ENCODE measurements at places on chromosomes 5 and 9.
A peak's percentile ranks its signal among the peaks of the same experiment; 100 is the strongest.

GRCh38 chr5:173320259-173320658 is 8.0 kb downstream of the STC2 start:
- no peak for DNase-seq

DNA sequence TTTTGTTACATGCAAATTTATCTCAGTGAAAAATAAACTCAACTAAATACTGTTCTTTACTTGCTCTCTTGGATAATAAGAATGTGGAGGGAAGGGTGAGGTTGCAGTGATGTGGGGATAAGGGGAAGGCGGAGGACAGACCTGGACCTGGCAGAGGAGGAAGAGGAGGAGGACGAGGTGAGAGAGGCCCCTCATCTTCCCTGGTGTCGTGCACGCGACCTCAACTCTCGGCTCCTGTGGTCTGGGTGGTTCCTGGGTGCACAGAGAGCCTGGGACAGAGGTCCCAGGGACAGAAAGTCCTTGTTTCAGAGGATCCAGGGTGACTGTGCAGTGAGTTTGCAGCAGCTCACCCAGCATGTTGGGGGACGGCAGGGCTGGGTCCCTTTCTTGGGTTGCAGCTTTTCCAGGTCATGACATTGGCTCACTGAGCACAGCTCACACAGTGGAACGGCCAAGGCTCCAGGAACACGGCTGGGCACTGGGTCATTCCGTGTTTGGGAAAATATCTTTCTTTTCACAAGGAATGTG is 37.7 kb upstream of the LPCAT1 start:
- no peak for DNase-seq

DNA sequence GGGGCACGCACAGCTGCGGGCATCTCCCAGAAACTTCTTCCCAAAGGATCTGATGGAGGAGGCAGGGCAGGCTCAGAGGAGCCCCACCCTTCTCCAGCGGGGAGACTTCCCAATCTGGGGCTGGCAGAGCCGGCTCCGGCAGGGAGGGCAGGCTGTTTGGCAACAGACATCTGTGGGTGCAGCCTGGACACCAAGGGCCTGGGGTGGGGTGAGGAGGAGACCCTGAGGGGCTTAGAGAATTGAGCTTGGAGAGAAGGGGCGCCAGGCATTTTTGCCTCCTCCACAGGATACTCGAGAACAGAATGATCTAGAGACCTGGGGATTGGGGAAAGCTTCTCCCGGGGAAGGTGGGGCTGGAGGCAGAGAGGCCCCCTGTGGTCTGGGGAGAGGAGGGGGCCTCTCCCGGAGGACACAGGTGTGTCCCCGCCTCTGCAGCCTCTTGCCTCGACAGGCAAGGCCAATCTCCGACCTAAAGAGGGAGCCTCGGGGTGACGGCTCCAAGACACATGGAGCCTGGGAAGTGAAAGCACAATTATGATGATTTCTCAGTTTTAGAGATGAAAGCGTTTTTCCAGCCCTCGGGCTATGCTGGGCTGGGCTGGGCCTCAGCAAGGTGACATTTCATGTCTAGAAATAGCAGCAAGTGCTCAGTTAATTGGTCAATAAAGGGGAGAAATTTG is 8.4 kb downstream of the LHX3 start:
- DNase-seq, result no peak

- no peak for DNase-seq
Measured at GRCh38 chr5:53478411-53479044, 1.9 kb upstream of the FST start.

GRCh38 chr9:113474360-113475028 is 11.0 kb downstream of the RGS3 start:
- DNase-seq, result no peak

GRCh38 chr9:96128880-96129279 is 173.1 kb downstream of the HSD17B3 start:
- no peak for DNase-seq

GRCh38 chr5:132225165-132226032 is 2.3 kb downstream of the P4HA2 start:
- DNase-seq, result no peak

- DNase-seq, result no peak
Measured at GRCh38 chr5:31120642-31120948, 72.9 kb upstream of the CDH6 start.

DNA sequence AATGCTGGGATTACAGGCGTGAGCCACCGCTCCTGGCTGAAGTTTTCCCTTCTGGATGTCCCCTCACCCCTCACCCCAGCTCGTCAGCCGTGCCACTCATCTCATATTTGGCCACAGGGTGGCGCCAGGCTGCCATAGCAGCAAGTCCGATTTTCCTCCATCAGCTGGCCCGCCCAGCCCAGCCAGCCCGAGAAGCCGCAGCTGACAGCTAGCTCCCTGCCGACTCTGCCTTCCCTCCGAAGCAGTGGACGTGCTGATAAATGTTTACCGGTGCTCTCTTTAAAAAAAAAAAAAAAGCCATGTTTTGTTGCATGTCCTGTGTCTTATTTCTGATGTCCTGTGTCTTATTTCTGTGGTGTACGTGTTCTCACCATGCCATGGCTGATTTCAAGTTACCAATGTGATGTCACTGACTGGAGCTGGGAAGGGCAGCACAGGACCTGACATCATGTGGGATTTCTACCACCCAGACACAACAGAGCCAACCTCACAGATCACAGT is 58.3 kb downstream of the PFDN1 start:
- DNase-seq, result peak; percentile 49

DNA sequence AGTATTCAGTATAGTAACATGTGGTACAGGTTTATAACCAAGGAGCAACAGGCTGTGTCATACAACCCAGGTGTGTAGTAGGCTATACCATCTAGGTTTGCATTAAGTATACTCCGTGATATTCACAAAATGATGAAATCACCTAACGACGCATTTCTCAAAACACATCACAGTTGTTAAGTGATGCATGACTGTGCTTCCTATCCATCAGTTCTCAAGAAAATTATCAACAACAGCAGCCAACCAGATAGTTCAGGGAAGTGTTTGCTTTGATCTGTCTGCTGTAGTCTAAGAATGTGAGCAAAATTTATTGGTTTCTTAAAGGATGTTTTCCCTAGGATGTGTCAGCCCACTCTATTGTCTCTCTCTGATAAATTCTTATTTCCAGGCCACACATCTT is 7.4 kb downstream of the ZBTB26 start:
- DNase-seq, result no peak

- DNase-seq, result no peak
Measured at GRCh38 chr5:102130386-102130785, 165.7 kb downstream of the SLCO4C1 start.

GRCh38 chr5:151015974-151016587 is 4.3 kb upstream of the GPX3 start:
- DNase-seq, result no peak

- no peak for DNase-seq
Measured at GRCh38 chr5:54524704-54525103, 7.1 kb downstream of the SNX18 start.

DNA sequence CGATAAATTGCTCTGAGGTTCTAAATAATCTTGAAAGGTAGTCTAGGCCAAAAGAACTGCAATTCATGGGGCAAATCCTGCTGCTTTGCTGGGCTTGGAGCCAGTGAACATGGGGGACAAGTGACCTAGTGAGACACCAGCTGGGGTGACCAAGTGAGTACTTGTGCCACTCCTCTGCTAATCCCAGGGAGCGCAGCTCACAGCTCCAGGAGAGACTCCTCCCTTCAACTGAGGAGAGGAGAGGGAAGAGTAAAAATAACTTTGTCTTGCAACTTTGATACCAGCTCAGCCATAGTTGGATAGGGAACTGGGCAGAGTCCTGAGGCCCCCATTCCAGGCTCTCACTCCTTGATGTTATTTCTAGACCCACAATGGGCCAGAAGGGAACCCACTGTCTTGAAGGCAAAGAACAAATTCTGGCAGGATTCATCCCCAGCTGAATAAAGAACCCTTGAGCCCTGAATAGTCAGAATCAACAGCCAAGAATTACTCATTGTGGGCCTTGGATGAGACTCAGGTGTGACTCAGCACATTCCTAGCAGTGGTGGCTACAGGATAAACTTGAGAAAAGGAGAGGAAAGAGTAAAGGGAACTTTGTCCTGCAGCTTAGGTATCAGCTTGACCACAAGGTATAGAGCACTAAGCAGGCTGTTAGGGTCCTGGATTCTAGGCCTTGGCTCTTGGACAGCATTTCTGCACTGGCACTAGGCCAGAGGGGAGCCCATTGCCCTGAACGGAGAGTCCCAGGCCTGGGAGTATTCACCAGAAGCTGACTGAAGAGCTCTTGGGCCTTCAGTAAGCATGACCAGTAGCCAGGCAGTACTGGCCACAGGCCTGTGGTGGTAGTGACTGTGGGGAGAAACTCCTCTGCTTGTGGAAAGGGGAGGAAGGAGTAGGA is 288.3 kb upstream of the CDH18 start:
- no peak for DNase-seq

GRCh38 chr9:121220996-121221663 is 19.5 kb upstream of the RAB14 start:
- no peak for DNase-seq

DNA sequence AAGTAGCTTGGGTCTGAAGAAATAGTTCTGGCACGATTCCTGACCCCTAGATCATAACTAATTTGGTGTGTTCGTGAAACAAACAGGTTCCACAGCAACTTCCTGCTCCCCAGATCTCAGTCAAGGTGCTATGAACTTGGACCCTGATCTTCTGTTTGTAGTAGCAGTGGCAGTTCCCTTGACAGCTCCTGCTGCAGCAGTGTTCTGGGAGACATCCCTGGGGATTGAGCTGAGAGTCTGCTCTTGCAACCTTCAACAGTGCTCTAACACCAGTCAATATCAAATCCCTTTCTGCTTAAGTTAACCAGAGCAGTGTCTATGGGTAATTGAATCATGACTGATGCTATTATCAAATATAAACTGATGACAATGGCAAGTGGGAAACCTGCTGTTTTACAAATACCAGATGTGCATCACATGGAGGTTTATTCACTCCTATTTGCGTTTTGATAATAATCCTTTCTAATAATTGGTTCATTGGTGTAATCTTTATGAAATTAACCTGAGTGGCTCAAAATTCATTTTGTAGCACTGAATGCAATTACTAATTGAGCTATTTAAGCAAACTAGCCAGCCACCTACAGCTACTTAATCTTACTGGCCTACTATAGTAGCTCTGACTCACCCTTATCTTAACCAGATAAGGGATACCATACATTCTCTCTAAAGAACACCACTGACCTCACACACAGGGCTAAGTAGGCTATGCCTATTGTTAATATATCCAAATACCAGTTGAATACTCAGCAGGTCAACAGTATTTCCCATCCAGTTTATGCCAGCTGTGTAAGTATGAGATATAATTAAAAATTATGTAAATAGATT is 21.9 kb downstream of the KDM4C start:
- DNase-seq, result no peak

DNA sequence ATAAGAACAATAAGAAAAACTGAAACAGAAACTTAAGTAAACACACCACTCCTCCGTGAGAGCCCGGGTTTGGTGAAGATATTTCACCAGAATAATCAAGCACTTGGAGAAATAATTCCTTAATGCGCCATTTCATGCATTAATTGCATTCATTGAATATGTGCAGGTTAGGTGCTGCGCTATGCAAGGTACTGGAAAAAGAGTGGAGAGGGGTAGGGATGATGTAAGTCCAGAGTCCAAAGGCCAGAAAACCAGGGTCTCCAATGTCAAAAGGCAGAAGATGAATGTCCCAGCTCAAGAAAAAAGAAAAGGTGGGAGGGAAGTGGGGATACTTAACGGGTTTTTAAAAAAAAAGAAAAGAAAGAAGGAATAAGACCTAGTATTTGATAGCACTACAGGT is 669 bp upstream of the ZFP37 start:
- no peak for DNase-seq

GRCh38 chr5:174413567-174414314 is 310.6 kb upstream of the MSX2 start:
- no peak for DNase-seq

- no peak for DNase-seq
Measured at GRCh38 chr9:88986776-88987175, 4.5 kb upstream of the S1PR3 start.

GRCh38 chr9:90956026-90956810 is 154.6 kb downstream of the SYK start:
- no peak for DNase-seq

GRCh38 chr5:76788362-76788761 is 30.5 kb upstream of the F2RL1 start:
- DNase-seq, result no peak

DNA sequence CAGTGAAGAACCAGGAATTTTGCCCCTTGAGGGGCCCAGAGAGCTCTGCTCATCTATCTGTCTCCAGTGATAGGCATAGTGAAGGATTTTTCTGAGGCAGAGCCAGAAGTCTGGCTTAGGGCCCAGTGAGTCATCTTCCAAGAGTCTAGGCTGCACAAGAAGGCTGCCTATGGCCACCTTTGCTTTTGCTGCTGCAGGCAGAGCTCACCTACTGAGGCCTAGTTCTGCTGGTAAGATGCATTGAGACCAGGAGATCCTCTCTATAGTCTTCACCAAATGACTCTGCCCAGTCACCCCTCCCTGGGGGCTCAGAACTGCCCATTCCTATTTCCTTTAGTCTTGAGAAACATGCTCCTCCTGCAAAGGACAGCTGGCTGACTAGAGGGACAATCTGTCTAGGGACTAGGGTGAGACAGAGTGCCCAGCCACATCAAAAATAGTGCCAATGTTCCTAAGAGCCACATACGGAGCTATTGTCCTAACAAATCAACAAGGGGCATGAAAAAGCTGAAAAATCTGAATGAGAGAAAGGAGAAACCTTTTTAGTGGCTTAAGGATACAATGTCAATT is 40.3 kb upstream of the CDKN2AIPNL start:
- no peak for DNase-seq

DNA sequence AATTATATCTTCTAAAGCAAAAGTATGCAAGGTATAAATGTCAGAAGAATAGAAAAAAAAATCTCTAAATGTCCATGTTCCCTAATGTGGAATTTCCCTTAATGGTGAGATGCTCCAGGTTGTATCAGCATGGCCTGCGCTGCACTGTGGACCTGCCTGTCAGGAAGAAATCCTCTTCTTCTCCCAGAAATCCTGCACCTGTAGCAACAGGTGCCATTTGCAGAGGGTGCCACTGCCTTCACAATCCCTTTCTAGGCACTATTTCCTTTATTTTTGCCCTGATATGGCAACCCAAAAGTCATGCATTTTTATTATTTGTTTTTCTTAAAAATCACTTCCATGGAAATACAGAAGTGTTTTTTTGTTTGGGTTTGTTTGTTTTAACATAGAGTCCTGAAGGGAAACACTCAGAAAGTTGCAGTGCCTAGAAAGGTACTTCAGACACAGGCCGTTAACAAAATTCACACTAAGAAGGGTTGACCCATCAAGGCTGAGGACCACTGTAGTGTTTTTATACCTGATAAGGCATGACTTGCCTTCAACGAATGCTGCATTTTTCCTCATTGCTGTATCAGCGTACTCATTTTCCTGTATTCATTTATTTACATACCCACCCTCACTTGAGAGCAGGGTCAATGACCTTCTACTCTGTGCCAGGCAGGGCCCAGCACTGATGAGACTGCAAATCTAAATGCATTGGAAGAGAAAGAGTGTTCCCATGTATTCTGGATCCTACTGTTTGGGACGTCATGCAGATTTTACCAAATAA is 177.8 kb downstream of the SNX18 start:
- DNase-seq, result no peak

DNA sequence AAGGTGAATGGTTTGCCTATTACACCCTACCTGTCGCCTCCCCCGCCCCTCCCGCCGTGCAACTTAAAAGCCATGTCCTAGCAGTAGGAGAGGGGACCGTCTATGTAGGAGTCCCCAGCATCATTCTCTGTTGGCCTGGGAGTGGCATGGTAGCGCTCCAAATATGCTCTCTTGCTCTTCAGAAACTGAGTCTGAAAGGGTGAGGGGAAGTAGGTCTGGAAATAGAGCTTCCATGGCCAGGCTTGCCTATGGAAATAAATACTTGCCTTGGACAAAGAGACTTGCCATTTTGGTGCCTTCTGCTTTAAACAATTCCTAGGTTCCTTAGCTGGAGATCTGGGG is 1.4 kb downstream of the RGS7BP start:
- DNase-seq, result no peak
